ENCODE measurements at places on chromosomes 12 and 14.
A peak's percentile ranks its signal among the peaks of the same experiment; 100 is the strongest.

DNA sequence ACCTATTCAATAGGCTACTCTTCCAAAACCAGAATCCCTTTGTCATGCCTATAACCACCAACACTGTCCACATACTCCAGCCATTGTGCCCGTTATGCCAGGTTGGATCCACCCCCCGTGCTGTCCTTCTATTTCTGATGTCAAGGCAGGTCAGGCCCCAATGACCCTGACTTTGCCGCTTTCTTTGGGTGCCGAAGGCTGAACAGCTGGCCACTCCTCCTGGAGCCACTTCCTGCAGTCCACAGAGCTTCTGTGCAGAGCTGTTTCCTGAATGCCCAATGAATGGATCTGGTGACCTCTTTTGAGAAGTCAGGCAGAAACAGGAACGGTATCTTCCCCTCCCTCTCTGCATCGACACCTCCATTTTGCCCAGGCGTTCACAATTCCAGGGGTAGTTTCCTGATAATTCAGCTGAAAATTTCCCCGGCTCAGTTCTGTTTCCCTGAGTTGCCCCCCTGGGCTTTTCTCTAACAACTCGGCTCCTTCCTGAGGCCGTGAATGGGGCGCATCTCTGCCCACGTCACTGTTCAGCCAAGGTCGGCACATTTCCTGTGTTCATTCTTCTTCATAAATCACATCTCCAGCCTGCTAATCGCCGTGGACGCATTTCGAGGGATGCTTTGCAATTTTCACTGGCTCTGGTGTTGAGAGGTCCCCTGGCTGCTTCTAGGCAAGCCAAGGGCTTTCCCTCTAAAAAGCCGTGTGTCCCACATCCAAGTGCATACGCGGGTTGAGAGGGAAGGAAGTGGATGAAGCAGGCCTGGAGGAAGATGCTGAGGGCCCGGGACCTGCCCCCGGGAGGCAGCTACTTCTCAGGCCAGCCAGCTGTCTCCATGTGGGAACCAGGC is 86.5 kb downstream of the PAPOLA start:
- no peak for DNase-seq

- no peak for DNase-seq
Measured at GRCh38 chr14:51479584-51480325, 172.0 kb upstream of the FRMD6 start.

DNA sequence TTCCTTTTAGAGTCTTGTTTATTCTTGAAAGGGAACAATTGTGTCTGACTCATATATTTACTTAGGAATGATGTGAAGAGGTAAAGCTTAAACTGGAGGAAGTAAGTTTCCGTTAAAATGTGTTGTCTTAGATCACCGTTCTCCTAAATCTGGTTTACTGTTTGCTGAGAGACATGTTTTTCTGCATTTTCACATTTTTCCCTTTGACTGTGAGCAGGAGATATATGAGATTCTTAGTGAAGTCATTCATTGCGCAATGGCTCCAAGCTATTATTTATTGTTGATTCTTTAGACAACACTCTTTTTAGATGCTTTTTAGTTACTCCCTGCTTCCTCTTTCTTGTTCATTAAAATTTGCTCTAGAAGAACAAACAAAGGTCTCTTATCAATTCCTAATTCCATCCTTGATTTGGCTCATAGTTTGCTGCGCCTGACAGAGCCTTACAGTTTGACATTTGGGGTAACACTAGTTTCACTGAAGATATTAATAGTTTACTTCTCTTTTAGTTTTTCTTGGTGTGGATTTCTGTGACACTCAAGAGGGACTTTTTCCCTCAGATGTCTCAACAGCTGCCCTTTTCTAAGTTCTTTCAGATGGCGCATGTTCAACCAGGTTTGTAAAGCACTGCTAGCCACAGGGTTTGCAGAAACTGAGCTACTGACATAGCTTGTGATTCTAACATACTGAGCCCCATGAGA is 11.4 kb downstream of the CLECL1 start:
- DNase-seq, result peak; percentile 8

DNA sequence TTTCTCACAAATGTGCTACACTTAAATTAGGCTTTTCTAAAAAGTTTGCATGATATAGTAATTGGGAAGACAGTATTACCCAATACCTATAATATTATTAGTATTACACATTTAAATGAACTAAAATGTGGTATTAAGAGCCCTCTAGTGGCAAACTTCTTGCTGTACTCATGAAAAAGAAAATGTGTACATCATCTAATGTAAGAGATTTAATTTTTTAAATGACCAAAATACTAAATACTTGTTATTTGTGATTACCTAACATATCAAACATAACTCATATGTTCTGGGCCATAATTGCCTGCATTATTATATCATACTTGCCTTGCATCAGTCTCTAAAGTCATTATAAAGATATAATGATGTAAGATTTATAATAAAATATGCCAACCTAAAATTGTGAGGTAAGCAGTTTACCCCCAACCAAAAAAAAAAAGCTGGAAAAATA is 64.2 kb downstream of the DNAI7 start:
- peak; percentile 34 for DNase-seq

- no peak for DNase-seq
Measured at GRCh38 chr12:100027671-100028070, 42.9 kb upstream of the ANKS1B start.

GRCh38 chr12:19932413-19932812 is 435.9 kb upstream of the PDE3A start:
- no peak for DNase-seq

DNA sequence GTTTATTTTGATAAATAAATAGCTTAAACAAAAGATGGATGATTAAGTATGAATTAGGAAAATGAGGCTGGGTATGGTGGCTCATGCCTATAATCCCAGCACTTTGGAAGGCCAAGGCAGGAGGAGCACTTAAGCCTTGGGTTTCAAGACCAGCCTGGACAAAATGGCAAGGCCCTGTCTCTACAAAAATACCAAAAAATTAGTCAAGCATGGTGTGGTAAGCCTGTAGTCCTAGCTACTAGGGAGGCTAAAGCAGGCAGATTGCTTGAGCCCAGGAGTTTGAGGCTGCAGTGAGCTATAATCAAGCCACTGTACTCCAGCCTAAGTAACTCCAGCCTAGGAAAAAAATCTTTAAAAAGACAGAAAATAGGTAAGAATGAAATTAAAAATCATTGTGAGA is 96.0 kb downstream of the BCL2L14 start:
- no peak for DNase-seq

DNA sequence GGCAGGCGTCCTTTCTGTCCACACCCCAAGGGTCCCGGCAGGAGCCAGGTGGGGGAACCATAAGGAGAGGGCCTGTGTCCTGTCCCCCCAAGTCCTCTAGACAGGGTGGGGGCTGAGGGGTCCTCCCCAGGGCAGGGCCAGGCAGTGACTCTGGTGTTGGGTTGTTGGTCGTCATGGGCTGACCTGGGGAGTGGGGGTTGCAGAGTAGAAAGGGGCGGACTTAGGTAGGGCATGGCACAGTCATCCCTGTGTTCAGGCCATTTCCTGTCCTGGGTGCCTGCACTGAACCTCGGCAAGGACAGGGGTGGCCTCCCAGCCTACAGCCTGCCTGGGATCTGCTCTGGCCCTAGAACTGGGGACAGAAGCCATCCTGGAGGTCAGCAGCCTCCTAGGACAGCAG is 356.2 kb downstream of the TMEM121 start:
- DNase-seq, result no peak

- peak; percentile 66 for DNase-seq
Measured at GRCh38 chr12:109428037-109428629, 49.0 kb downstream of the KCTD10 start.

DNA sequence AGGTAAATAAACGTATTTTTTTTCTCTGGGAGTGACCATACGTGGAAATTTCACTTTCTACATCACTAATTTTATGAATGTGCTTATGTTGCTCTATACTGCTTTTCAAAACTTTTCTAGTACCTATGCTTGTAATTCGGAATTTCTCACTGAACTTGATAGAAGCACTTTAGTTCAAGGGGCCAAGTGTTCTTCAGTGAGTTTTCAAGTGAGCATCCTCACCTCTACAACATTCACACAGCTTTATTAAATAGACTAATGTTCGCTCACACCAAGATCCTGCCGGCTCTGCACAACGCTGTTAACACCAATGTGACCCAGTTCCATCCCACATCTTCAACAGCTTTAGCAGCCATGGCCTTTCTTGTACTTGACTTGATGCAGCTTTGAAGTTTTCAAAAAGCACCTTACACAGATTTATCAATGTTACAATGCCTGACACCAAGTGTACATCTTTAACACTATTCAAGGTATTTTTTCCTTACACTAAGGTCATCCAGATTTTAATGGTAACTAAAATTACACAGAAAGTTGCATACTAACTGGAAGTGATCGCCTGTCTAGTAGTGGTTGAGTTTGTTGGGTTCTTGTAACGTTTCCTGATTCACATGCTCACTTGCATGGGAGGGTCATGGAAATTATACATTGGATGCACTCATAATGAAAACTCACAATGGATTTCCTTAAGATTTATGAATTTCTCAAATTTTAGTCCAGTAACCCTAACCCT is 4.5 kb downstream of the UBC start:
- no peak for DNase-seq

- no peak for DNase-seq
Measured at GRCh38 chr12:96198965-96199364, 4.8 kb downstream of the ELK3 start.

GRCh38 chr12:49956663-49957569 is 4.8 kb upstream of the AQP5 start:
- DNase-seq, result no peak

DNA sequence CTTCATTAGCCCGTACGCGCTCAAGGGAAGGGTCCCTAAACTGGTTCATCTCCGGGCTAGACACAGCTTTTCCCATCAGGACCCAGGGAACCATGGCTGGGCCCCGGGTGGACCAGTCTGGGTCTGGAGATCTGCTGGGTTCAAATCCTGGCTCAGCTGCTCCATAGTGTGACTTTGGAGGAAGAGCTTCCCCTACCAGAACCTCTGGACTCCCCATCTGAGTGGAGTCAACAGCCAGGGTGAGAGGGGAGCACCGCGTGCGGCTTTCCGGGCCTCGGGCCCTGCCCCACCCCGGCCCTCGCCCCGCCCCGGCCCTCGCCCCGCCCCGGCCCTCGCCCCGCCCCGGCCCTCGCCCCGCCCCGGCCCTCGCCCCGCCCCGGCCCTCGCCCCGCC is 41.2 kb downstream of the BEGAIN start:
- DNase-seq, result no peak

DNA sequence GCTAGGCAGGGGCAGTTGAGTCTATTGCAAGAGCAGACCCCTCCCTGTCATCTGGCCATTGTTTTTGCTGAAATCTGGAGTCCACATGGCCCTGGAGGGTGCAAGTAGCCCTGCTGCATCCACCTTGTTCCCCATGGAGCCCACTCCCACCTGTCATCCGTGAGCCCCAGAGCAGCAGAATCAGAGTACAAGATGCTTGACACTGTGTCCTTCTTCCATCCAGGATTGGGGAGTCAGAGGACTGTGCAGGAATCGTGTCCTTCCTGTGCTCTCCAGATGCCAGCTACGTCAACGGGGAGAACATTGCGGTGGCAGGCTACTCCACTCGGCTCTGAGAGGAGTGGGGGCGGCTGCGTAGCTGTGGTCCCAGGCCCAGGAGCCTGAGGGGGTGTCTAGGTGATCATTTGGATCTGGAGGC is 8.8 kb downstream of the DHRS2 start:
- no peak for DNase-seq

- no peak for DNase-seq
Measured at GRCh38 chr14:25882899-25883298, 714.9 kb downstream of the NOVA1 start.

DNA sequence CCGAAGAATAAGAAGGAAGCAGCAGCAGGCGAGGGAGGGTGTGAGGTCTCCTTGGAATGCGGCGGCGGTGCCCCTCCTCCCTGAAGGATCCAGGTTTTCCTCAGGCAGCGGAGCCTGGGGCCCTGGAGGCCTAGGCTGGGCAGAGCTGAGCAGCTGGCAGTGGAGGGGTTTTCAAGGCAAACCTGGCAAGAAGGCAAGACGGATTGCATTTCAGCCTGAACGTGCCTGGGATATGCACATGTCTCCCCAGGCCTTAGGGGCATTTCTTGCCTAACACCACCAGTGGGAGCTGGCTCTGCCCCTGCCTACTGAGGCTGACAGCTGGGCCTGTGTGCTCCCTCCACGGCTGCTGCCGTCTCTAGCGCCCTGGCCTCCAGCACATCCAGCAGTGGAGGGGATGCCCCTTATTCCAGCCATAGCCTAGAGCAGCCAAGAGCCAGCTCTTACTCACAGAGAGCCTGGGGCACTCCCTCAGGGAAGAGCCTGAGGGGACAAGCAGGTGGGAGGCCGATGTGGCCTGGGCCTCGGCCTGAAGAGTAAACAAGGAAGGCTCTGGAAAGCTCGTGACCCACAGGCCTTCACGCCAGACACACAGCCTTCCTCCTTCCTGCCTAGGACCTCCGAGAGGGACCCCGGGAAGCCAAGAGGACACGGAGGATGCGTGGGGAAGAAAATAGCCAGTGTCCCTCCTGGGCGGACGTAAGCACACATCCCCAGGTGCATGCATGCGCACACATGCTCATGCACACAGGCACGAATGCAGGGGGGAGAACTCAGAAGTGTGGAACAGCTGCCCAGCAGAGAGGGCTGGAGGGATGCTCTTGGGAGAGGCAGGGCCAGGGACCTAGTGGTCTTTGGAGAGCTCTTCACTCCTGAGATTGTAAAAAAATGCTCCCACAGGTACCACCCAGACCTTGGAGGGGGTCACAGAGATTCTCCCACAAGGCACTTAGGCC is 23.0 kb upstream of the EIF2B2 start:
- no peak for DNase-seq

DNA sequence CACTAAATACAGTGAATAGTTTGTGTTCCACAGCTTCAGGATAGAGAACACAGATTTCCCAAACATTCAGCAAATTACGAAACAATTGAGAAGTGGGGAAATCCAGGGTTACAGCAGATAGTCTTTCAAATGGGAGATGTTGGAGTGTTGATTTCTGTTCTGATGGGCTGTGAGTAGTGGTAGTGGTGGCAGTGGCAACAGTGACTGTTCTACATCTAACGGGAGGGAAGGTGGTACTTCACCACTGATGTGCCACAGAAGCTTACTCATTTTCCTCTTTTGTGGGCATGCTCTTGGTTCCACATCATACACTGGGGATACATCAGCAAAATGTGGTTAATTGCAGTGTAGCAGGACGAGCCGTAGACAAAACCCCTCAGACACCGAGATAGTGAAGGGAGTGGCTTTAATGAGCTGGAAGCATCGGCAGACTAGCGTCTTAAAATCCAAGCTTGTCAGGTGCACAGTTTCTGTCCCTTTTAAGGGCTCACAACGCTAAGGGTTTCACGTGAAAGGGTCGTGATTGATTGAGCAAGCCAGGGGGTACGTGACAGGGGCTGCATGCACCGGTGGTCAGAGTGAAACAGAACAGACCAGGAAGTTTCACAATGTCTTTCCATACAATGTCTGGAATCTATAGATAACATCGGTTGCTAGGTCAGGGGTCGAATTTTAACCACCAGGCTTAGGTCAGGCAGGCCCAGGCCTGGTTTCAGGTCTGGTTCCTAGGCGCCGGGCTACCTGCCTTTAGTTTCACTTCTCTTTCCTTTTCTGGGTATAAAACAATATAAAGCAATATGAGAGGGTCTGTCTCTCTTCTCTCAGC is 330.6 kb upstream of the FBXO33 start:
- DNase-seq, result no peak
